ENCODE measurements at places on chromosomes 7 and 10. TPM values are rescaled to one million over a fixed set of nuclear protein-coding genes. Genes with fewer than 3 reads are reported as not detected.

Gene ENTPD1
- total RNA-seq = 0.08 TPM

Gene JAKMIP3
- total RNA-seq = 0.04 TPM

Gene PILRA
- 0.45 TPM for total RNA-seq

Gene ZNF273
- 4.5 TPM for total RNA-seq

Gene CHPF2
- 40.2 TPM for total RNA-seq

Gene FZD8
- 44.6 TPM for total RNA-seq

Gene NUTM2B
- total RNA-seq = 0.42 TPM

Gene MMRN2
- total RNA-seq = 6.3 TPM

Gene ZNF365
- 3.3 TPM for total RNA-seq

Gene COL17A1
- total RNA-seq = 3.7 TPM
